ENCODE measurements at places on chromosomes 4 and X.

DNA sequence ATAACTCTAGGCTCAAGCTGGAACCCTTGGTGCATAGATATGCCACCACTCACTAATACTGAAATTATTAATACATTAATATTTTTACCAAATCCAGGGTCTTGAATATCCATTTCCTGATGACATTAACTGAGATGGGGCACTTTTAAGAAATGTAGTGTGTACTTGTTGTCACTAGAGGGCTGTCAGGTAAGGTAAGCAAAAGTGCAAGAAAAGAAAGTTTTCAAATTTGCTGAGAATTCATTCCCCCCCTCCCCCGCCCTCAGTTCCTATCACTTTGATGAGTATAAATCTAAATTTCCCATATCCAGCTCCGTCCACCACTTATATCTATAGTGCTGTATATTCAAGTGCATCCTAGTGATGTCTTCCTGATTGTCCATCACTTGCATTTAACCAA is 20.5 kb upstream of the WDR44 start:
- DNase-seq: no peak

DNA sequence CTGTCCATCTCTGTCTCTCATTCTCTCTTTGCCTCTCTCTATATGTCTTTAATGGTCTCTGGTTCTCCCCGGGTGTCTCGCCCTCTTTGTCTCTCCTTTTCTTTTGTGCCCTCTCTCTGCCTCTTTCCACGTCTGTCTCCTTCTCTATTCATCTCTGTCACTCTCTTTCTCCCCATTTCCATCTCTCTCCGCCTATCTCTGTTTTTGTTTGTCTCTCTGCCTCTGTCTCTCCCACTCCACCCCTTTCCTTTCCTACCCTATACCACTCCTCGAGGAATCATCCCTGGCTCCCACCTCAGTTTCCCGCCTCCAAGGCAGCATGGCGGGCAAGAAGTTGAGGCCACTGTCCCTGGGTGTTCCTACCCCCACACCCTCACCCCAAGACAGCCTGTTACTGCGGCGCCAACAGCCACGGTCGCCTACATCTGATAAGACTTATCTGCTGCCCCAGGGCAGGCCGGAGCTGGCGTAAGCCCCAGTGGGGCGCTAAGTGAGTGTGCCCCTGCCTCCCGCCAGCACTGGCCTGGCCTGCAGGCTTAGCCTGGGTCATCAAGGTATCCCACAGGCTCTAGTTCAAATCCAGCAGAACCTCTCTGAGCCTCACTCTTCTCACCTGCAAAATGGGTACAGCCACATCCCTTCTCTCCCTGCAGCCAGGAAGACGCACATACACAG is 713 bp upstream of the GATA1 start:
- DNase-seq: no peak

GRCh38 chr4:57763070-57763469 is 652.9 kb upstream of the IGFBP7 start:
- peak; percentile 36 for DNase-seq

DNA sequence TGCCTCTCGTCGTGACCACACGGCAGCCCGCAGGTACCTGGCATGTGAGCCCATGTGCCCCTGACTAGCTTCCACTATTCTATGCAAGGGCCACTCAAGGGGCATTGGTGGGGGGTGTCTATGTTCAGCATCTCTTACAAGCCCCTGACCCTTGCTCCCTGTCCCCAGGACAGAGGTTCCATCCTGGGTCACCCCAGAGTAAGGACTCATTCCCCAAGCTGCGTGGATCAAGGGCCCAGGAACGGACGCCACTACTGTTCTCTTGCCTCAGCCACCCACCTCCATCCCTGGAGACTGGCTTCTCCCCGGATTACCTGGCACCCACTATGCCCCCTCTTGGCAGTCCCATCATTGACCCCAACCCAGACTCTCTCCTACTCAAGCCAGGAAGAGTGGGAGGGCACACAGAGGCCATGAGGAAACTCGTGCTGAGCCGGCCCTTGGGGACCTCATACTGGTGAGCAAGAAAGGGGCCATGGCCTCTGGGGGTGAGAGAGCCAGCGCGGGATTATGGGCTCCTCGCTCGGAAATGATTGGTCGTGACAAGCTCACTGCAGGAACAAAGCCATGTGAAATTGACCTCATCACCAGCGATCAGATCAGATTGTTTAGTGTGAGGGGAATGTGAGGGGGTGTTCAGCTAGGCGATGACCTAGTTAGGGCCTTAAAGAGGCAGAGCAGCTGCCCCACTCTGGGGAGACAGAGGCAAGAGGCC is 50.1 kb upstream of the PJA1 start:
- DNase-seq: no peak

DNA sequence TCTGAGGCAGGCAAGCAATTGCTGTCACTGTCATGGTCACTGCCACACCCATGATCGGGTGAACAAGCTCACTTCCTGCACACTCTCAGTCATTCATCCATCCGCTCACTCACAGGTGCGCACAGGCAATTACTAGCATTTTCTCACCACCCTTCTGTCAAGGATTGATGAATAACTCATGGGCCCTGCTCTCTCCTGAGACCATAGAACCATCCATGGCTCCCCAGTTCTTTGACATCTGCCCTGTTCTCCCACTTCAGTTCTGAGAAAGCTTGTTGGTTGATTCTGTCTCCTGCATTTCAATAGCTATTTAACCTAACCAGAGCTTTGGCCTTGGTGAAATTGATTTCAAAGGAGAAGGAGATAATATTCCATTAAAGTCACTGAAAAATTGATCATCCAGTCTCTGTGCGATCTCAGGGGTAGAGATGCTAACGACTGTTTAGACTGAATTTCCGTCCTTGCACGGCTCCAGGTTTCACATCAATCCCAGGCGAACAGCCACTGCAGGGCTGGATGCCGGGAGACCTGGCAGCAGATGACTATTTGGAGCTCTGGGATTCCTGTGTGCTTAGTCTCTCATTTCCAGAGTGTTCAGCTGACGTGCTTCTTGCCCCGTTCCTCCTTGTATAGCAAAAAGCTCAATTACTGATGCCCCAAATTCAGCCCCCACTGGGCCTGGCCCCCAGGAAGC is 36.9 kb upstream of the ADRA2C start:
- no peak for DNase-seq

- no peak for DNase-seq
Observed at GRCh38 chr4:26323821-26324220, 3.0 kb downstream of the RBPJ start.

DNA sequence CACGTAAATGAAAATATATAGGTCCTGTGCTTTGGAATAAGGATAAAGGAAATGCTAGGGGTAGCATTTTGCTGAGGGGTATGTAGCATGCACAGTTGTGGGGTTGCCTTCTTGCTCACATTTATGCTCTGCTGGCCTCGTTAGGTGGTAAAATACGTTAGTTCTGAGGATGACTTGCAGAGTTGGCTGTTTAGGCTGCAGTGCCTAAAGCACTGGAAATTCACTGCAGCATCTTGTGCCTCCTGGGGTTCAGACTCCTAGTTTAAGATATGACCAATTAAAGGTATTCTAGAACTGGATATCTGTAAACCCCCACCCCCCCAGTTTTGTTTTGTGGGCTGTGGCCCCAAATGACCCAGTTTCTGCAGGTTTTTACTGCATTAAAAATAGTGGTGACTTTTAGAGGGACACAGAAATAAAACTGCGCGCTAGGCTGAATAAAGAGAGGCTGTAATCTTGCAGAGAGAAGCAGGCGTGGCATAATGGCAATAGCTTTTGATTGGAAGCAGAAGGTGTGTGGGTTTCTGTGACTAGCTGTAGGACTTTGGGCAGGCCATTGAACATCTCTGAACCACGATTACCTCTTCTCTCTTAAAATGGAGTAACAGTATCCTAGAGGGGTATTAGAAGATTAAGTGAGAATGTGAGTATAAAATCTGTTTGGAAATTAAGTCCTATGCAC is 79.3 kb downstream of the REPS2 start:
- DNase-seq: no peak

GRCh38 chrX:10190367-10190766 is 33.6 kb downstream of the CLCN4 start:
- DNase-seq: peak; percentile 73

GRCh38 chrX:37350034-37350365 is 836 bp downstream of the PRRG1 start:
- peak; percentile 19 for DNase-seq

GRCh38 chr4:94428884-94429283 is 22.9 kb upstream of the PDLIM5 start:
- no peak for DNase-seq

GRCh38 chr4:15173251-15173650 is 171.0 kb downstream of the CPEB2 start:
- DNase-seq: no peak

- DNase-seq: peak; percentile 33
Observed at GRCh38 chrX:129961180-129962083, 21.0 kb upstream of the BCORL1 start.

DNA sequence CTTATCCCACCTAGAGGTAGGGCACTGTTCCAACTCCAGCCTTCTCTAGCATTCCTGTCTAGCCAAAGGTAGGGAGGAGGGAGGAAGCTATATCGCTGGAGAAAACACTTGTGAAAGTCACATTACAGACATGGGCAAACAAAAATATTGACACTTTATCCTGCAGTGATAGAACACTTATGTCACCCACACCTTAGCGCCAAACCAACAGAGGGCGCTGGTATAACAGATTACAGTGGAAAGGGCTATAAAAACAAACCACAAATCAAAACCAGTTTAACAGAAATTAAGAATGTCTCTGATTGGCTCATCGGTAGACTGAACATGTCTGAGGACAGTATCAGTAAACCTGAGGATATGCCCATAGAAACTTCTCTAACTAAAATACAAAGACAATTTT is 451.3 kb downstream of the TLL1 start:
- peak; percentile 11 for DNase-seq

GRCh38 chr4:186727977-186728519 is 4.4 kb upstream of the FAT1 start:
- peak; percentile 47 for DNase-seq

- DNase-seq: peak; percentile 50
Observed at GRCh38 chr4:173168396-173169177, at the start of gene GALNT7. Gene GALNT7, plus strand, starts transcription at chr4:173168811. Its CDS starts 25 bp downstream, at chr4:173168836.

- DNase-seq: no peak
Observed at GRCh38 chr4:132214519-132214918, 934.6 kb upstream of the PCDH10 start.

GRCh38 chr4:84325625-84326024 is 173.5 kb downstream of the NKX6-1 start:
- DNase-seq: no peak

DNA sequence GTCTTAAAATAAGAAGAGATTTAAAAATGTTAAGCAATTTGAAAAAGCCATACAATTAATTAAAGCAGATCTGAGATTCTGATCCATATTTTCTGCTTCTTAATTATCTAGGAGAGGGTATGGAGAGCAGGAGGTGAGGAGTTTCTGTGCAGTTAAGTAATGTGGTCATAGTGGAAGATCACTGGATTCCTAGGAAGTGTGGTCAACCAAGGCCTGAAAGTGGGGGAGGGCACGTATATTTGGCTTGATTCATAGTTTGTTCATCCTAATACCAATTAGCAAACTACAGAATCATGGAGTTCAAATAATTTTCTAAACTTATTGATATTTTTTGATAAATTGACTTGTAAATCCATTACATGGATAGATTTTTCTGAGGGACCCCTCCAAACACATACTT is 768.3 kb downstream of the RAPGEF2 start:
- DNase-seq: no peak

- DNase-seq: peak; percentile 53
Observed at GRCh38 chr4:111937368-111937767, 207.9 kb upstream of the FAM241A start.

DNA sequence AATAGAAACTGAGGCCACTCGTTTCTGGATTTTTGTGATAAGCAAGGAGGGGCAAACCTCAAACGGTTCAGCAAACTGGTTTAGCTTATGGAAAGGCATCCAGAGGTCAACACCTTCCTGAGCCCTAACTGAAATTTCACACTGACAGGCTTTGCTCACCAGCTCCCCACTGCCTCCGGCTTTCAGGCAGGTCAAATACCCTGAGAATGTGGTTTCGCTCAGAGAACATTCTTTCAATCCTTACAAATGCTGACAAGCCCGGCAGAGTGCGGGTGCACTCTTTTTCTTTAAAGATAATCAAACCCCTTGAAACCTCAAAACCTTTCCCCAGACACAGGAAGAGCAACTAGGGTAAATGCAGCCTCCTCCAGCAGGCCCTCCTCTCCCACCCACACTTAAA is 41.5 kb downstream of the CD40LG start:
- DNase-seq: peak; percentile 52

GRCh38 chr4:84722720-84723119 is 139.8 kb downstream of the CDS1 start:
- DNase-seq: no peak

DNA sequence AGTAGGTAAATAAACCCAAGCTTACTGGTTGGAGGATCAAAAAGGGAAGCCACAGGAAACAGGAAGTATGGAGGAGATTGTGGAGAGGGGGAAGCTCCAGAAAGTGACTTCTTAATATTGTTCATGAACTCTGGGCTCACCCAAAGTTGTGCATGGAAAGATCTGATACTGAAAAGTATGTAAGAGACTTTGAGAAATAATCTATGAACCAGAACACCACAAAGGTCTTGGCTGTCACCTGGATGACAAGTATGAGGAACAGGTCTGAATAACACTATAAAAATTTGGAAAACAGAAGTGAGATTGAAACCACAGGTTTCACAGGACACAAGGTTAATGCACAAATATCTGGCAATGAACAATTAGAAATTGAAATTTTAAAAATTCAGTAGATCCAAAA is 567.4 kb downstream of the INPP4B start:
- DNase-seq: peak; percentile 67

GRCh38 chrX:151478058-151478457 is 81.1 kb downstream of the VMA21 start:
- no peak for DNase-seq

DNA sequence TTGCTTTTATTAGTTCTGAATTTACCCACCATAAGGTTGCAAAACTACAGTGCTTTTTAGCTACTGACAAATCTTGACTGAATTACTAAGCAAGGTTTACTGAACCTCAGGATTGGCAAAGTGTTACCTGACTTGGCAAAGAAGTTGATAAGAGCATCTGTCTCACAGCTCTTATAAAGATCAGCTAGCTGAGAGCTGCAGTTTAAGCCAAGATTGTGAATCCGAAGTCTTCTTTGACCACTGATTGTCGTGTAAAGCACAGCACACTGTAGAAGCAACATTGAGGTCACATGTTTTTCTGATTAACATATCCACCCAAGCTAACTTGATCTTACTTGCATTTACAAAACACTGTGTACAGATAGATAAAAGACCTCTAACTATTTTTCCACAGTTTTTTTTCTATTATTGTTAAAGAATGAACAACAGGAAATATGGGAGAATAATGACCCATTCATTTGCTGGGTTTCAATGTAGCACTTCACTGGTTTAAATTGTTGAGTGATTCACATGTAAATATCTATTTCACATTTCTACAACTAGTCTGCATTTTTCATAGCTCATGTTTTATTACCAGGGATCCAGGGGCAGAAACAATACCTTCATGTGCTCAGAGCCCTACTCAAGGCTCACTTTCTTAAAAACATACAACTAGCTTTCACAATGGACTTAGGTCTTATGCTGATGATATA is 54.0 kb downstream of the METTL14 start:
- DNase-seq: no peak

Measured in renal cortical epithelial cell (primary cell).